ENCODE measurements at places on chromosomes 1 and 21.
A peak's percentile ranks its signal among the peaks of the same experiment; 100 is the strongest.

DNA sequence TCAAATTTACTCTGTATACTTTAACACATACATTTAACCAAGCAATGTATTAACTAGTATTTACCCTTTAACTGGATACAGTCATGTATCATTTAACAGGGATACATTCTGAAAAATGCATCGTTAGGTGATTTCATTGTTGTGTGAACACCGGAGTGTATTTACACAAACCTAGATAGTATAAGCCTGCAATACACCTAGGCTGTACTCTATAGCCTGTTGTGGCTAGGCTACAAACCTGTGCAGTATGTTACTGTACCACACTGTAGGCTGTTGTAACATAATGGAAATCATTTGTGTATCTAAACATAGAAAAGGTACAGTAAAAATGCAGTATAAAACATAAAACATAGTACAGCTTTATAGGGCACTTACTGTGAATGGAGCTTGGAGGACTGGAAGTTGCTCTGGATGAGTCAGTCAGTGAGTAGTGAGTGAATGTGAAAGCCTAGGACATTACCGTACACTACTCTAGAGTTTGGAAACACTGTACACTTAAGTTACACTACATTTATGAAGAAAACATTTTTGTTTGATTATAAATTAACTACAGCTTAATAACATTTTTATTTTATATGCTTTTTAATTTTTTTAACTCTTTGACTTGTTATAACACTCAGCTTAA, 21.3 kb downstream of the RGS4 start:
- no peak for DNase-seq

DNA sequence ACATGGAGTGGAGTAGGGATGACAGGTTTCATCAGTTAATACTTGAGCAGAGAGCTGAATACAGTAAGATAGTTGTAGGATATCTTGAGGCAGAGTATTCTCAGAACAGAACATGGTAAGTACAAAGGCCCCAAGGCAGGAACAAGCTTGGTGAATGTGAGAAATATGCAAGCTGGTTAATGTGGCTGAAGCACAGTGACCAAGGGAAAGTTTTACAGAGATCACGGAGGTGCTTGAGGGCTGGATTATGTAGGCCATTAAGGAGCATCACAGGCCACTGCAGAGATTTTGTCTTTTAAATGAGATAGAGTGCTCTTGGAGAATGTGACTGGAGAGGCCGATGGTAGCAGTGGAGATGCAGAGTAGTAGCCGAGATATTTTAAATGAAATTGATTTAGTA, 54.0 kb upstream of the BOLA1 start:
- peak; percentile 14 for DNase-seq

GRCh38 chr1:166956057-166956850, 19.1 kb downstream of the ILDR2 start:
- no peak for DNase-seq

DNA sequence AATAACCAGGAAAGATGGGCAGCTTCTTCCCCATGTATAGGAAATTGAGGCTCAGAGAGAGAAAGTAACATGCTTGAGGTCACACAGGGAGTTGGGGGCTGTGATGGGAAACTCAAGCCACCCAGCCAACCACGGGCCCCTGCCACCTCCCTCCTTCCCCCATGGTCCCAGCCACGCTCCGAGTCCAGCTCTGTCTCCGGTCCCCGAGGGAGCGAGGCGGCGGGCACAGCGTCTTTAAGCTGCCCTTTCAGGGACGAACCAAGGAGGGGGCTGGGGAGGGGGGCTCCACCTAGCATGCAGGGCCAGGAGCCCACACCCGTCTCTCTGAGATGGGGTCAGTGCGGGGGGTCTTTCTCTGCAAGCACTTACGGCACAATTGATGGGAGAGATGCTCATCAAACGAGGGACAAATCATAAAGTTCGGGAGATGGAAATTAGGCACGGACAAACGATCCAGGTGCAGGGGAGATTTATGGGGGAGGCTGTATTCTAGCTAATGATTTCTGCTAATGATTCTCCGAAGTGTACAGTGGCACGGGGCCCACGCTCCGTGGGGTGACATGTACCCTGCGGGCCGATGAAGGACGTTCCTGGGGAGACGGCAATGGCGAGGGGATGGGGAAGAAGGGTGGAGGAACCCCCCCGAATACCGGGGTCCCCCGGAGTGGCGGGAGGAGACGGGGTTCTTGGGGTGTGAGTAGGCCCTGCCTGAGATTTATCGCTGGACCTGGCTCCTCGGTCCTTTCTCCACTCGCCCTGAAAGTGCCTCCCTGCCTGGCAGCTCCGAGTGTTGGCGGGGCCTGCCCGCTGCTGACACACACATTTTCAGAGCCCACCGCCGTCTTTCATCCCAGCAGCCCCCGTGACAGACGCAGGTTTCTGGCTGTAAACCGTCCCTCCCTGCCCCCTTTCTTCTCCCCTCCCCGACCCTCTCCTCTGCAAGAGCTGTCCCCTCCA, 31.2 kb upstream of the CASZ1 start:
- DNase-seq: no peak

DNA sequence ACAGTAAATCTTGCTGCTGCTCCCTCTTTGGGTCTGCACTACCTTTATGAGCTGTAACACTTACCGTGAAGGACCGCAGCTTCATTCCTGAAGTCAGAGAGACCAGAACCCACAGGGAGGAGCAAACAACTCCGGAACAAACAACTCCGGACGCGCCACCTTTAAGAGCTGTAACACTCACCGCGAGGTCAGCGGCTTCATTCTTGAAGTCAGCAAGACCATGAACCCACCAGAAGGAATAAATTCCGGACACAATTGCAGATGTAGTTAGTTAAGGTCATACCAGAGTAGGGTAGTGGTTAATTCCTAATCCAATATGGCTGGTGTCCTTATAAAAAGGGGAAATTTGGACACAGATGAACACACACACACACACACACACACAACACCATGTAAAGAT, 37.7 kb downstream of the VTCN1 start:
- DNase-seq: no peak

DNA sequence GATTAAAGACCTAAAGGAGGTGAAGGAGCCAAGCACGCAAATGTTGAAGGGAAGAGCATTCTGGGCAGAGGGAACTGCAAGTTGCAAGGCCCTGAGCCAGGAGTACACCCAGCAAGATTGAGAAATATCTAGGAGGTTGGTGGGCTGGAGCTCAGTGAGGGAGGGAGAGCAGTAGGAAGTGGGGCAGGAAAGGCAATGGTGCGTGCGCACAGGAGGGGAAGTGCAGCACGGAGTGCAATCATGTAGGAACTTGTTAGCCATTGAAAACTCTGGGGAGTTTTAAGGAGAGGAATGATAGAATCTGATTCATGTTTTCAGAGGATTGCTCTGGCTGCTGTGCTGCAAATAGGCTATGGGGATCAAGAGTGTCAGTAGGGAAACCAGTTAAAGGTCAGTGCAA, 13.2 kb upstream of the IGSF3 start:
- DNase-seq: no peak

GRCh38 chr1:7089497-7089896, 304.2 kb downstream of the CAMTA1 start:
- no peak for DNase-seq

DNA sequence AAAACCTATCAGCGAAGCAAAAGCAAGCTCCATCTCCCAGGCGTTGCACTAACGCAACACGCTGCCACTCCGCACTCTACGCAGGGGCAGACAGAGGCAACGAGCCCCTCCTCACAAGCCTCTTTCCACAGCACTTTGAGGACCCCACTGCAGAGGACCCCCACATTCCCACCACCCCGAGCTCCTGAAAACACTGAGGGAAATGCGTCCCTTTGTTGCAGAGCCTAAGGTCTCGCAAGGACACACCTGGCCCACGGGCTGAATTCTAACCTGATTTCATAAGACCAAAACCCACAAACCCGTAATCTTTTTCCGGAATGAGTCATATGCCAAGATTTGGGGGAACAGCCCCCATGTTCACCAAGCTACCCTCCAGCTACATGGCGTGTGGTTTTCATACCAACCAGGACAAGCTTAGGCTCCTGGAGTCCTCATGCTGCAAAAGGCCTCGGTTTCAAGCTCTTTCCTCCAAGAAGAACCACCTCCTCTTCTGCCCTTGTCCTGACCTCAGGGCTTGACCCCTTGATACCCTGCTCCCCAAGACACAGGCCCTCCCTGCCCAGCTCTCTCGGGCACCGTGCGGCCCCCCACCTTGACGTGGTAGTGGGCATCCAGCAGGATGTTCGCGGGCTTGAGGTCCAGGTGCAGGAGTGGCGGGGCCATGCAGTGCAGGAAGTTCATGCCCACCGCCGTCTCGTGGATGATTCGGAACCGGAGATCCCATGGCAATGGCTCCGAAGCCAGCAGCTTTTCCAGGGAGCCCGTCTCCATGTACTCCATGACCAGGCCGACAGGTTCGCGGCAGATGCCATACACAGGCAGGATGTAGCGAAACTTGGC, 10.7 kb downstream of the RIPK4 start:
- DNase-seq: no peak

Measured in CD4-positive, alpha-beta T cell treated with Interleukin-2 at 100 ng/mL for 4 hours (primary cell).